Retinal pigment epithelial cell (primary cell): ENCODE measurements at places on chromosomes 6 and 20.

- DNase-seq, result no peak
Measured at GRCh38 chr6:5159162-5159561, 74.0 kb downstream of the PPP1R3G start.

- no peak for DNase-seq
Measured at GRCh38 chr6:131683479-131683878, 17.7 kb downstream of the OR2A4 start.

- DNase-seq, result no peak
Measured at GRCh38 chr6:167750956-167751358, 75.8 kb upstream of the AFDN start.

DNA sequence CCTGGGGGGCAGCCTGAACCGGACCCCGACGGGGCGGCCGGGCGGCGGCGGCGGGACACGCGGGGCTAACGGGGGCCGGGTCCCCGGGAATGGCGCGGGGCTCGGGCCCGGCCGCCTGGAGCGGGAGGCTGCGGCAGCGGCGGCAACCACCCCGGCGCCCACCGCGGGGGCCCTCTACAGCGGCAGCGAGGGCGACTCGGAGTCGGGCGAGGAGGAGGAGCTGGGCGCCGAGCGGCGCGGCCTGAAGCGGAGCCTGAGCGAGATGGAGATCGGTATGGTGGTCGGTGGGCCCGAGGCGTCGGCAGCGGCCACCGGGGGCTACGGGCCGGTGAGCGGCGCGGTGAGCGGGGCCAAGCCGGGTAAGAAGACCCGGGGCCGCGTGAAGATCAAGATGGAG, 636 bp downstream of the SRF start:
- DNase-seq, result no peak

GRCh38 chr20:56001106-56001785, 4.1 kb downstream of the CBLN4 start:
- DNase-seq, result no peak

- no peak for DNase-seq
Measured at GRCh38 chr20:30594112-30594511, 663.4 kb upstream of the DEFB115 start.

- no peak for DNase-seq
Measured at GRCh38 chr20:62186887-62187866, 4.3 kb downstream of the MTG2 start.

GRCh38 chr6:53951383-53951782, 156.6 kb downstream of the LRRC1 start:
- no peak for DNase-seq

GRCh38 chr20:25019381-25020155, 27.0 kb upstream of the APMAP start:
- DNase-seq, result no peak

DNA sequence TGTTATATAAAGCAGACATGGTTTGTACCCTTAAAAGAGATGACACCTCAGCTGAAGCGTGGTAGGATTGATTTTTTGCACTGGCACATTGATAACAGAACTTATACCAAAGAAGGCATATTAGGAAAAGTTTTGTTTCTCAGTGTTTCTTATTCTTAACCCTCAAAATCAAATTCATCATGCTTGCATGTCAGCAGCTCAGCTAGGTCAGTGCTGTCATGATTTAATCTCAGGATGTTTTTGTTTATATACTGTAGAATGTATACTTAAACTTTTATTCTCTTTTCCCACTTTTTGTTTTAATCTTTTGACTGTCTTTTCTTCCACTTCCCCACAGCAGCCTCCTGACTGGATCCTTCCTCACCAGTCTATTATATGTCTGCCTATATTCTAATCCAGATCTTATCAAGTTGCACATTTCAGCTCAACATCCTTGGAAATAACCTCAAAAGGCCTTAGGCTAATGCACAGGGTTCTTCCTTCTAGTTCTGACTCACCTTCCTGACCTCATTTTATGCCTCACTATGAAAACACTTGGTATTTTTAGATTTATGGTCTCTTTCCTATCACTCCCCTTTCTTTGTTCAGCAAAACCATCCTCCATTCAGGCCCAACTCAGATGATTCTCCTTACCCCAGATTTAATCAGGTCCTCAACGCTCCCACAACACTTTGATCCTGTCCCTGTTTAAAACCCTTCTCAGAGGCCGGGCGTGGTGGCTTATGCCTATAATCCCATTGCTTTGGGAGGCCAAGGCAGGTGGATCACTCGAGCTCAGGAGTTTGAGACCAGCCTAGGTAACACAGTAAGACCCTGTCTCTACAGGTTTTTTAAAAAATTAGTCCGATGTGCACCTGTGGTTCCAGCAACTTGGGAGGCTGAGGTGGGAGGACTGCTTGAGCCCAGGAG, 7.2 kb downstream of the HEBP2 start:
- no peak for DNase-seq

- DNase-seq, result no peak
Measured at GRCh38 chr20:4465855-4466545, 255.7 kb upstream of the PRND start.
